Stimulated activated CD8-positive, alpha-beta memory T cell treated with anti-CD3 and anti-CD28 coated beads, Interleukin-7, amount 100 ng/mL, for 1 hour (primary cell): ENCODE measurements at places on chromosomes 5 and 9.

- DNase-seq = no peak
Measured at GRCh38 chr9:72577212-72577753, 55.9 kb downstream of the TMC1 start.

GRCh38 chr9:15158064-15158463, 149.0 kb downstream of the TTC39B start:
- DNase-seq = no peak

DNA sequence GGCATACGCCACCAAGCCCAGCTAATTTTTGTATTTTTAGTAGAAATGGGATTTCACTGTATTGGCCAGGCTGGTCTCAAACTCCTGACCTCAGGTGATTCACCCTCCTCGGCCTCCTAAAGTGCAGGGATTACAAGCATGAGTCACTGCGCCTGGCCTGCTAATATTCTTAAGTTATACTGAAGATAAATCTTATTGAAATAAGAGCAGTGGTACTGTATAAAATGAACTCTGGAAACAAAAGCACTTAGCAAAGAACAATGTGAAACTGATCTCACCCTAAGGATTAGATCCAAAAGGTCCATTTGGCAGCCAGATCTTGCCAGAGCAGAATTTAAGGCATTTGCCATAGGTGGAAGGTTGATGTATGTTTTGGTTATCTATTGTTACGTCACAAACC, 27.1 kb downstream of the CYSTM1 start:
- no peak for DNase-seq

DNA sequence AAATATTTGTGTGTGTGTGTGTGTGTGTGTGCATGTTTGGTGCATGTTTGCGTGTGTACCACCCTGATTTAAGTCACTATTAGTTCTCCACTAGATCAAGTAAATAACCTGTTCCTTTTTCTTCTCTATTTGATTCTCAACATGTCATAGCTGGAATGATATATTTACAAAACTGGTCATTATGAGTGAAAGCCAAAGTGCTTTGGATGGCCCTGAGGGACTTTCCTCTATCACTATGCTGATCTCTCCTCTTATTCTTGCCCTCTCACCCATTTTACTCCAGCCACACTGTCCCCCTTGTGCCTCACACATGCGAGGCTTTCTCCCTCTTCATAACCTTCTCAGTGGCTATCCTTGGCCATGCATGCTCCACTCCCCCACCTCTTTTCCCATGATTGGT, 144.6 kb upstream of the NMUR2 start:
- DNase-seq = no peak

- DNase-seq = no peak
Measured at GRCh38 chr5:99088309-99088708, 159.5 kb upstream of the CHD1 start.
